T1000 (cell line): ENCODE measurements at places on chromosomes 16 and 17.

- DNase-seq = peak; percentile 69
Observed at GRCh38 chr17:15263206-15263579, 1.9 kb downstream of the PMP22 start.

GRCh38 chr16:89828870-89829629 lies 775 bp downstream of the SPIRE2 start:
- DNase-seq = no peak

GRCh38 chr17:28240688-28241340 lies 78.2 kb upstream of the TMEM97 start:
- DNase-seq = no peak

DNA sequence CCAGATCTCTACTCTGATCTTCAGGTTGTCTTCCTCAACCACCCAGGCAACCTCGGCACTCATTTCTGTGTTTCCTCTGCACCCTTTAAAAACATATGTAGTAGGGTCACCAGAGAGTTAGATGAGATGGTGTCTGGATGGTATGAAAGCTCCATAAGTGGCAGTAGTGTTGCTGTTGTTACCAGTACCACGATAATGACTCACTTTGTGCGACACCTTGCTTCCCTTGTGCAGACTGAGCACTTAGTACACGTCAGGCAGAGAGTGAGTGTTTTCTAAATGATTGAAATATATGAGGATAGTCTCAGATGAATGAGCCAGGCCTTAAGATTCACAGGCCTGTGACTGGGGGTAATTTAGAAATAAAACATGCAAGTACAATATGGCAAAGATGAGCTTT lies 188.7 kb downstream of the MAF start:
- no peak for DNase-seq

DNA sequence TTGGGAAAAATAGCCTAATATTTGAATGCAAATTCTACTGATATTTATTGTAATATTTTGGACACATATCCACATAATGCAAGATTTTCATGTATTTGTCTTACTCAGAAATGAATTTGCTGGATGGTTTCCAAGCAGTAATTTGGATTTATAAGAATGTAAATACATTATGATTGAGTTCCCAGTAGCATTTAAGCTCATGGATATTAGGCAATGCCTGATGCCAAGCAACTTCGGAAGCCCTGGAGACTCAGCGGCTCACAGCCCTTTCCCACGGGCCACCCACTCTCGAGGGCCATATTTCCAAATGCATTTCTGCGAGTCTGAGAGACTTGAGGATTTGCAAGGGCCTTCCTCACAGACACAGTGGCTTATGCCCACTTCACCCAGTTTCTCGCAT lies 62.1 kb upstream of the MYOCD start:
- no peak for DNase-seq

DNA sequence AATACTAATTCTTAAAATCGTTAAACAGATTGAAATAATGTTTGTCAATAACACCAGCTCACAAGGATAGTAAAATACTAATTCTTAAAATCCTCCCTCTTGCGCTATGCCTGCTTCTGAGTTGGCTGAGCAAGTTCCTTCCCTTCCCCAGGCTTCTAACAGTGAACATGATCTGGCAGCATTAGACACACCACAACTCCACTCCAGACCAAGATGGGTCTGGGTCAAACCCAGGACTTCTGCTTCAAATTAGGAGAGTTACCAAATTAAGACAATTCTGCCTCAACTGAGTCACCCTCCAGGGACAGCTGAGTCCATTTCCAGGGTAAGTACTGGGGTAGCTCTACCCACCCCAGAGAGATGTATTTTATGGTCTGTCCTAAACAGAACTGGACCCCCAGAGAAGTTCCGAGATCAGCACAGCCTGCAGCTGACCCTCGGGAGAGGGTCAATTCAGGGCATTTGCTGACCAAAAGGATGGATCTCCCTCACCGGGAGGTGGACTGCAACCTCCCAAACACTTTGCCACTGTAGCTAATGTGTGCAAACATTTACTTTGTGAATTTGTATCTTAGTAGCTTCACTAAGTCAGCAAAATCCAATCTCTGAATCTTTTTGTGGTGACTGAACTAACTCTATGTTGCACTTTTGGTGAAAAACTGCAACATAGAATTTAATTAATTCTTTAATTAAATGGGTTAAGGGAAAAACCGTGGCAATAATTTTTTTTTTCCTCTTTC lies 48.8 kb downstream of the ADCY9 start:
- no peak for DNase-seq

GRCh38 chr16:68061396-68061795 lies 23.8 kb upstream of the NFATC3 start:
- DNase-seq = no peak

- DNase-seq = no peak
Observed at GRCh38 chr17:75507733-75508719, 7.3 kb downstream of the CASKIN2 start.

DNA sequence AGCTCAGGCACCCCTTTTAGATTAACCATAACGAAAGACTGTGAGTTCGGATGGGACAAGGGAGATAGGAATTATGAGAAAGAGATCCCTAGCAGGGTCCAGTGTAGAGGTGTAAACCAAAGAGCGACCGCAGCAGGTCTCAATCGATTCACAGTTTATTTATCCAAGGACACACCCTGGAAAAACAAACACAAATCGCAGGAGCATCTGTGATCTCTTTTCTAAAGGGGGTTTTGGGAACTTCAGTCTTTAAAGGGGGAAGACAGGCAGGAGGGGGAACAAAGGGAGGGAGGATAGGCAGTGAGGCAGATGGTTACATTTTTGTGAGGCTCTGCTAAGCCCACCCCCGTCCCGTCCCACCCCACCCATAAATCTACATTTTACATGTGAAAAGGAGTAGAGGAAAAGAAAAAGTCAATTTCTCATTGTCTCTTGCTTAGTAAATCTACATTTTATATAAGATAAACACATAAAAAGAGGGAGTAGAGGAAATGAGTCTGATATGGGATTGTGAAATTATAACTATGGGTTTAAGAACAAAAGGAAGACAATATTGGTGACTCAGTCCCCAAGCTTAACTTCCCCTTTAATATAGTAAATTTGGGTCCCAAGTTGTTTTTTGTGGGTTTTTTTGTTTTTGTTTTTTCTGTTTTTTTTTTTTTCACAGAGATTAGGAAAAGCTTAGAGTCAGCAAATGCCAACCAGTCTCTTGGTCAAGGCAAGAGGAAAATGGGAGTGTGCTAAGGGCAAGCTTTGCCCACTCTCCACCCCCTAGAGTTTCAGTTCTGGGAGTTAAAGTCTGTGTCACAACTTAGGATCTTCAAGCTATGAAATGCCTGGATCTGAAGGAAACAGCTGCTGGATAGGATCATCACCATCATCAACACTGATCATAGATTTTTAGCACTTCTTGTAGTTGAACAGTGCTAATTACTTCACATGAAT lies 160.9 kb upstream of the CDH5 start:
- DNase-seq = no peak
